ENCODE measurements at places on chromosomes 16 and 17.

DNA sequence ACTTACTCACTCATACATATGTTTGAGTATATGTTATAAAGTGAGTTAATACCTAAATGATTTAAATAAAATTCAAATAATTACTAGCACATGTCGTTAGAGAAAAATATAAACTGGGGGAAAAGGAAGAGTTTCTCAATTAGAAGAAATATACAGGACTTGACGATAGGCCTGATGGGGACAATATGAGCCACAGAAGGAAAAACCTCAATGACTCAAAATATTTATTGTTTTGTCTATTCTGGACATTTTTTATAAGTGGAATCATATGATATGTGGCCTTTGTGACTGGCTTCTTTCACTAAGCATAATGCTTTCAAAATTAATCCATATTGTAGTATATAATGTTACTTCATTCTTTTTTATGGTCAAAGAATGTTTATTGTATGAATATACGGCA is 339.2 kb upstream of the PMFBP1 start:
- no peak for DNase-seq

DNA sequence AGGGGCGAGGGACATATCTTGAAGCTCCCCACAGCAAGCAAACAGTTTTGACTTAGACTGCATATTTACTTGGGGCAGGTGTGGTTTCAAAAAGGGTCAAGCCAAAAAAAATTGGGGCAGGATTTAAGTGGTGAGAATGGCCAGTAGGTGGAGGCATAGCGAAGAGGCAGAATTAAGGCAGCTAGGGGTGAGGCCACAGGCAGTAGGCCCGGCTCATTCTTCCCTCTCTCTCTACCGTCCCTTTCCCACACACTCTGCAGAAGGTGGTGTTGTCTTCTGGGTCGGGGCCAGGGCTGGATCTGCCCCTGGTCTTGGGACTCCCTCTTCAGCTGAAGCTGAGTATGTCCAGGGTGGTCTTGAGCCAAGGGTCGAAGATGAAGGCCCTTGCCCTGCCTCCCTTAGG is 2.6 kb downstream of the SHBG start:
- DNase-seq, result no peak

DNA sequence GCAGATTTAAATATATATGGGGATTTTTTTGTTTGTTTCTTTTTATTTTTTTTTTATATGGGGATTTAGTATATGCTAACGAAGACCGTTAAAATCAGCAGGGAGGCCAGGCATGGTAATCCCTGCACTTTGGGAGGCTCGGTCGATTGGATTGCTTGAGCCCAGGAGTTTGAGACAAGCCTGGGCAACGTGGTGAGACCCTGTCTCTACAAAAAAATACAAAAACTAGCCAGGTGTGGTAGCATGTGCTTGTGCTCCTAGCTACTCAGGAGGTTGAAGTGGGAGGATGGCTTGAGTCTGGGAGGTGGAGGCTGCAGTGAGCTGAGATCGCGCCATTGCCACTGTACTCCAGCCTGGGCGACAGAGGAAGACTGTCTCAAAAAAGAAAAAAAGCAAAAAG is 22.3 kb upstream of the MEIOC start:
- no peak for DNase-seq

- no peak for DNase-seq
Observed at GRCh38 chr16:56108724-56109123, 82.6 kb upstream of the GNAO1 start.

DNA sequence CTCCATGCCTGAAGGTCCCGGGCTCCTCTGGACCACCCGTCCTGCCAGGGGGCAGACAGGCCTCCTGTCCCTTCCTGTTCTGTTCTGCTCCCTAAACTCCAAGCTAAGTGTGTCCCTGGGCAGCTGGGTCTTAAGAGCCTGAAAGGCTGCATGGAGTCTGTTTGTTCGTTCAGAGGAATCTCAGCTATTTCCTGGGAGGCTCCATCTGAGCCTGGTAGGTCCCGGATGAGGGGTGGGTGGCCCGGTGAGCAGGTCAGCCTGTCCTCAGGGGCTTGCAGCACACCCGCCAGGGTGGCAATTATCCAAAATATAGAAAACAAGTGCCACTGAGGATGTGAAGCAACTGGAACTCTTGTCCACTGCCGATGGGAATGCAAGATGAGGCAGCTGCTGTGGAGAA is 12.6 kb downstream of the ACTG1 start:
- no peak for DNase-seq

DNA sequence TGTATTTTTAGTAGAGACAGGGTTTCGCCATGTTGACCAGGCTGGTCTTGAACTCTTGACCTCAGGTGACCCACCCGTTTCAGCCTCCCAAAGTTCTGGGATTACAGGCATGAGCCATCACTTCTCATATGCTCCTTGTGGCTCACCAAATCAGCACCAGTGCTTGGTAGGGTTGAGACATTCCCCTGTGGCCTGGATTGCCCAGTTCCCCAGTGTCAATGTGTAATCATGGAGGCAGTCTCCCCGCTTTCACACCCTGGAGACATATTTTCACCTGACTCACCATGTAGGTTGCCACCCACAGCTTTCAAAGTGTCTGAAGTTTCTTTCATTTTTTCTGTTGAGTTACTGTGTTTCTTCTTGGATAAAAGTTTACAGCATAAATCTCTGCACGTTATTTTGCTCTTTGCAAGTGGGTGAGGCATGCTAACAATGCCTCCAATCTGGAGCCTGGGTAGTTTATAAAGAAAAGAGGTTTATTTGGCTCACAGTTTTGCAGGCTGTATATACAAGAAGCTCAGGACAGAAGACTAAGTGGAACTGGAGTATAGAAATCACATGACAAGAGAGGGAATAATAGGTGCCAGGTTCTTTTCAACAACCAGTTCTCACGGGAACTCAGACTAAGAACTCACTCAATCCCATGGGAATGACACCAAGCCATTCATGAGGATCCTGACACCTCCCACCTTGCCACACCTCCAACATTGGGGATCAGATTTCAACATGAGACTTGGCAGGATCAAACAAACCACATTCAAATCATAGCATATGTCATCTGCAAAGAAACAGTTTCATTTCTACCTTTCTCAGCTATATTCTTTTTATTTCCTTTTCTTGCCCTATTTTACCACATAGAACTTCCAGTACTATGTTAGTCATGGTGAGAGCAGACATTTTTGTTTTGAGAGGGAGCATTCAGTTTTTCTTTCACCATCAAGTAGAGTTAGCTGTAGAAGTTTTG is 113.2 kb downstream of the PHKB start:
- DNase-seq, result no peak

DNA sequence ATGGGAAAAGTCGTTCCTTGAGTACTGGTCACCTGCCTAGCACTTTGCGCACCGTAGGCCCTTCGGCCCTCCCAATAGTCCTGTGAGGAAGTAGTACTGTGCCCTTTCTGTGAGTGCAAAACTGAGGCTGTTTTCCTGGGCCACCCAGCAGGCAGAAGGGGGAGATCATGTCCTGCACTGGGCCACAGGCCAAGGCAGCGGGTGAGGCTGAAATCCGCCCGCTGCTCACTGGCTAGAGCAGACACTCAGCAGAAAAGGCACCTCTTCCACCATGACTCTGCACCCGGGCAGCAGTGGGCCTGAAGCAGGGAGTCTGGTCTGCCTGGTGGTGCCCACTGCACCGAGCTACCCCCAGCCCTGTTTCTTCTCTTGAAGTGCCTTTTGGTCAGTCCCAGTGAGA is 20.2 kb downstream of the METTL22 start:
- DNase-seq, result no peak

DNA sequence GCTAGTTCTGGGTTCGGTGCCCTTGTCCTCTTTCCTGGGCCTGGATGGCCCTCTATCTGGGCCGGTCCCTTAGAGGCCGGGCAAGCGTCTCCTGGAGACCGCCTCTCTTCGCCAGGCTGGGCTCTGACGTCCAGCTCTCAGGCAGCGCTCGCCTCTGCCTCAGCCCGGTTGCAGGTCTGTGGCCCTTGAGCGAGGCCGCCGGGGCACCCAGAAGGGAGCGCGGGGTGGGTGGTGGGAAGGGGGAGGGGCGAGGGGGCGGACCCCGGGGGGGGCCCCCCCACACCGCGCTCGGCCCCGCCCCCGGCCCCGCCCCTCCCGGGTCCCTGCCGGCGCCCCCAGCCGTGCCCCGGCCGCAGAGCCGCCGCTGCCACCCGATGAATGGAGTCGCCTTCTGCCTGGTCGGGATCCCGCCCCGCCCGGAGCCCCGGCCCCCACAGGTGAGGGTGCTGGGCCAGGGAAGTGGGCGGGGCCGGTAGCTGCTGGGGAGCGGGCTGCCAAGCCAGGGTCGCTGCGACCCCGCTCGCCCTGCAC is at the start of gene ARHGAP23:
Gene ARHGAP23 (plus strand): TSS at position 353 of the 531 bp plus-strand sequence. CDS start 22 bp downstream, at position 375.
- DNase-seq, result peak; percentile 24

- DNase-seq, result no peak
Observed at GRCh38 chr16:30088237-30088831, 3.4 kb downstream of the TBX6 start.

- DNase-seq, result no peak
Observed at GRCh38 chr17:78658281-78658785, 81.1 kb upstream of the DNAH17 start.

- DNase-seq, result no peak
Observed at GRCh38 chr17:3678095-3678820, 9.6 kb downstream of the EMC6 start.

- no peak for DNase-seq
Observed at GRCh38 chr17:19304209-19304608, 58.3 kb downstream of the B9D1 start.

DNA sequence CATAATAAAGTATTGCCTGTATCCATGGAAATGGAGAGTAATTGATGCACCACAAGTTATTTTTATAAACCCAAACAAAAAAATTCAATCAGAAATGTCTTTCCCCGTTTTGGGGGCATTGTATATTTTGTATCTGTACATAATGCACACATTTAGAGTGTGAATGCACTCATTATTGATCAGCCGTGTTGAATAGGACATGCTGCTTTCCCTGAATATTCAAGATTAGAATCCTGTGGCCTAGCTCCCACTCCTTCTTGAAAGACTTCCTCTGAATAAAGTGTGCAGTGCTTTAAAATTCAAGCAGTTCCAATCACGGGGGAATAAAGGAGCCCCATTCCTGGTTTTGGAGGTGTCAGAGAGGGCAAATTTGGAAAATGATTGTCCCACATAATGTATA is 103.8 kb upstream of the TOX3 start:
- DNase-seq, result no peak

DNA sequence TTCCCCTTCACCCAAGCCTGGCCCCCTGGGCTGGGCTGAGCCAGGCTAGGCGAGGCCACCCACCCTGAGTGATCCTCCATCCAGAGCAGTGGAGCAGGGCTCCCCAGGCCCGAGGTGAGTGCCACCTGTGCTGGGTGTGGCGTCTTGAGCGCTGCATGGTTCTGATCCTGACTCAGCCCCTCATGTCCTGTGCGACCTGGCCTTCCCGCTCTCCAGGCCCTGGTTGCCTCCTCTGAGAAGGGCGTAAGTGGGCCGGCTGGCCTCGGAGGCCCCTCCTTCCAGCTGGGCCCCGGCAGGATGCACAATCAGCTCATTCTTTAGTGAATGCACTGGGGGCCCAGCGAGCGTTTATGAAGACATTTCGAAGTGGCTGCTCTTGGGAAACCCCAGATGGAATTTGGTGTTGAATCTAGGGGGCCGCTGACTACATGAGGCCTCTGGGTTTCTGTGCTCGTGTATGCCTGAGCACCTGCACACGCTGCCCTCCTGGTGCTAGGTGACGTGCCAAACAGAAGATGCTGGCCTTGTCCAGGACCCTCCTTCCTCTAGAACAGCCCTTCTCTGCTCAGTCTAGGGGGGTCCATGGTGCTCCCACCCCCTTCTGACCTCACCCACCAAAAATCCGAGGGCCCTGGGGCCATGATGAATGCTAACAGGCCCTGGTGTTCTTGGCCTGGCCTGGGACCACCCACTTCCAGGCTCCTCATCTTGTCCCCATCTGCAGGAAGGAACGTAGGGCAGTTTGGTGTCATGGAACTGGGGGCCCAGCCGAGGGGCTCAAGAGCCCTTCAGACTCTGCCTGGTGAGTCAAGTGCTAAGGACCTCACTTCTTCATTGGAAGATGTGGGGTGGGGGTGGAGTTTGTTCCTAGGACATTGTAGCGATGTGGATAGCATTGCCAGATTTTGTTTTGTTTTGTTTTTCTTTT is 3.6 kb upstream of the TMEM92 start:
- DNase-seq, result no peak

DNA sequence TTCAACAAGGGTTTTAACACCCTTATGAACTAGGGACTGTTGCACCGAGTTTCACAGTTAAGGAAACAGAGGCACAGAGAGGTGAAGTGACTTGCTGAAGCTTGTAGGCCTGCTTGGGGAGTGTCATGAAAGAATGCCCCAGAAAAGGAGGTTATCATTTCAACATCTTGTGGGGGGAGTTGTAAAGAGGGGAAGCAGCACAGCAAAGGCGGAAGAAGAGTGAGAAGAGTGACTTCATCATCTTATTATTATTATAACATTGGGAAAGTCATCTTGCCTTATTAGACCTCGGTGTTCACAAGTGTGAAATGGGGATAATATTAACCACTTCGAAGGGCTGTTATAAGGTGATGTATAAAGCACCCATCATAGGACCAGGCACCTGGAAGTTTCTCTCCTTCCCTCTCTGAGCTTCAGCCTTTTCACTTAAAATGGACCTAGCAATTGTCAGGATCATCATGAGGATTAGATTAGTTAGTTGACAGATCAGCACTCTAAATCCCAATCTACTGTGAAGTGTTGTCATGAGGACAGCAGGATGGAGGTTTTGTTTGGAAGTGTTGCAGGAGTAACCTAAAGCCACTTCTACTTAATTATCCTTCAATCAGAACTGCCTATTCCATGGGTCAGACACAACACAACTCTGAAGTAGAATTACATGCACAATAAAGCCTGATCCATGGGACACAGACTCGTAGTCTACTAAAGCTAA is 2.3 kb downstream of the CCL4 start:
- DNase-seq, result no peak

GRCh38 chr17:69078864-69079263 is 18.1 kb upstream of the ABCA9 start:
- DNase-seq, result no peak

DNA sequence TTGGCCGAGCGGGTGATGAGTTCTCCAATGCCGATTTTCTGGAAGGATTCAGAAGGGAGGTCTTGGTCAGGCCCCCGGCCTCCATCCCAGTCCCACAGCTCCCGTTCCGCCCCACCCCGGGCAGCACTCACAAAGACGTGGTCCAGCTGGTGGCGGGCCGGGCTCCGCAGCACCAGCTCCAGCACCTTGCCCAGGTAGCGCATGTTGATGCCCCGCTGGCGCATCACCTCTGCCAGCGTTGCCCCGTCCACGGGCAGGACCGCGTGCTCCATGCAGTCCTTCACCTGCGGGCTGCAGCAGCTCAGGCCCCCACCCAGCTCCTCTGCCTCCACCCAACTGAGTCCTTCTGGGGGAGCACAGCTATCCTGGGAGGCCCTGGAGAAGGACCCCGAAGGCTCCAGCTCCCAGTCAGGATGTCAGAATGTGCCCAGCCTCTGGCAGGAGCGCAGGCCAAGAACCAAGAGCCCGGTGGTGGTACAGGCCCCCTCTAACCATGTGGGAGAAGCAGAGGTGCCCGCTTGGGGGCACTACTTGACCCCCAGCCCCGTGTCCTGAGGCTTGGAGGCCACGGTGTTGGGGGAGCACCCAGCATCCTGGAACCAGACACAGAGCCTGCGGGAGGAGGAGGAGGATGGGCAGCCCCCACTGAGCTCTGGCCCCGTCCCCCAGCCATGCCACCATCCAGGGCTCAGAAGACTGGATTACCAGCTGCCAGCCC is 16.2 kb downstream of the CLUH start:
- no peak for DNase-seq

All from activated CD8-positive, alpha-beta memory T cell treated with anti-CD3 and anti-CD28 coated beads for 1 hour (primary cell).